ENCODE measurements at places on chromosomes 3 and 15.

- peak; percentile 51 for DNase-seq
Measured at GRCh38 chr3:17032407-17033034, 147.8 kb downstream of the PLCL2 start.

DNA sequence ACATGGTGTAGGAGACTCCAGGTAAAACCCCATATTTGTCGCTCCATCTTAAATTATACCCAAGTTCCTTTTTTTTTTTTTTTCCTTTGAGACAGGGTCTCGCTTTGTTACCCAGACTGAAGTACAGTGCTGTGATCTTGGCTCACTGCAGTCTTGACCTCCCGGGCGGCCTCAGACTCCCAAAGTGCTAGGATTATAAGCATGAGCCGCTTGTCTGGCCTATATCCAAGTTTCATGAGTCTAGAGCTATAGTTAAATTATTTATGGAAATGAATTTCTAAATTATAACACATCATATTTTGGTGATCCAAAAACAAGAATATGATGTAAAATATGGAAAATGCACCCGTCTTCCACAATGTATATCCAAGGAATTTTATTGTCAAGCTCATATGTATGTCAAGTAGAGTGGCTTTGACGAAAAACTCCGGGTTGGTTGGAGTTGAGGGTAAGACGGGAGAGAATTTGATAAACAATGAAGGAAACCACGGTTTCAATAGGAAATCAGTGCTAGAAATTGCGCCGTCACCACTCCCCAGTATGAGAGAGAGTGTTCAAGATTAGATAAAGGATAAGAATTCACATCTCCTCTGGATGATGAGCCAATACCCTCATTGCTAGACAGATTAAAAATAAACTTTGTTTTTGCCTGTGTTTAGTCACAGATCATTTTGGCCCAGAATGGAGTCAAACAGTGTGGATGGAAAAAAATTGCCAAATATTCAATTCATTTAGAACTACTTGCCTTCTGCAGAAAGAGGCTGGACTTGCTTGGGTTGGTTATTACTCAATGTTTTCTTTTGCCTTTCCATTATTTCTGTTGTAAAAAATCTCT lies 209.2 kb upstream of the NR2F2 start:
- DNase-seq: no peak

DNA sequence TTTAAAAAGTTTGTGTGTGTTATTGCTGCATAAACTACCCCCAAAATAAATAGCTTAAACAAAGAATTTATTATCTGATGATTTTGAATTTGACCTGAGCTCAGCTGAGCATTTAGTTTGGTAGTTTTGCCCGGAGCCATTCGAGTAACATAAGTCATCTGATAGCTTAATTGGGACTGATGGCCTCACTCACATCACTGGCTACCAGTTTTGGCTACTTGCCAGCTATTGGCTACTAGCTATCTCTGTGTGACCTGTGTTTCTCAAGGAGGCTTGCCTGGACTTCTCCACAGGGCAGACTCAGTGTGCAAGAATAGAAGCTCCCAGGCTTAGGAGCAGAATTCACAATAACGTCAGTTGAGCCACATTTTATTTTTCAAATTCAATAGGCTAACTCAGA lies 9.0 kb downstream of the CNTN3 start:
- DNase-seq: no peak

GRCh38 chr15:92541291-92542200 lies 114.0 kb downstream of the FAM174B start:
- DNase-seq: no peak

GRCh38 chr15:73244333-73244732 lies 124.4 kb downstream of the HCN4 start:
- peak; percentile 40 for DNase-seq

DNA sequence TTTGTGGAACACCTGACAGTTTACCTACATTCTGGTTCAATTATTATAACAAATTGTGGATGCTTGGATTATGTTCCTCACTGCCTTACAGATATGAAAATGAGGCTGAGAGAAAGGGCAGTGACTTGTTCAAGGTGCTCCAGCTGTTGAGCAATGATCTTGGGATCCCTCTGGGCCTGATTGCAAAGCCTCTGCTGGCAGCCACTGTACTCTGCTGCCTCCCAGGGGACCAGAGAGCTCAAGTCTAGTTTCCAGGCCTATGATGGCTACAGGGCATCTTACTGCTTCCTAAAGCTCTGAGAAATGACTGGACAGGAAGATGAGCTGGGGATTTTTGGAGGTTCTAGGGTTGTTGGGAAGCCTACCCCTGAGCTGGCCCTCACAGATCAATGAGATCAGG lies 2.3 kb upstream of the SHC4 start:
- peak; percentile 53 for DNase-seq

DNA sequence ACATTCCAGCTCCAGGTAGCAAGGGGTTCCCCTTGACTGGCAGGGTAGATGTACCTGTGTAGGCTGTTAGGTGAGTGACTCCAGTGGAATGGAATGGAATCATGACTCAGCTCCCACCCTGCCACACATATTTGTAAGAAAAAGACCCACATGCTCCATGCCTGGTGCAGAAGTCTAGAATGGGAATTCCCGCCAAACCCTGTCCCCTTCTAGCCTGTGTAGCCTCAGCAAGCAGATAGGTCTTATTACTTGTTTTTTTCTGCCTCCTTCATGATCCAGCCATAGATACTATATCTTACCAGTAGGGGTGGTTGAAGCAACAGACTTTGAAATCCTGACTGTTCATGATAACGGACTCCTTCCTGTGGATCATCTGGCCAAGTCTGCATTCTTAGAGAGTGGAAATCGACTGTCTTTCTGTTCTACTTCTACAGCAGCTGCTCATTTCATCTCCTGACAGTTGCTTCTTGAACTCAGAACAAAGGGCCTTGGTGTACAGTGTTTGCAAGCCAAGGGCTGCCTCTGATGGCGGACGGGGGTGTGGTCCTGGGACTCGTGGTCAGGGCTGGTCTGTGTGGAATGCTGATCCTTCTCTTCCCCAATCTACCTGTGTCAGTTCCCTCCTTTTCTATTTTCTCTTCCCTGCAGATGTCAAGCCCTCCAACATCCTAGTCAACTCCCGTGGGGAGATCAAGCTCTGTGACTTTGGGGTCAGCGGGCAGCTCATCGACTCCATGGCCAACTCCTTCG lies 16.3 kb downstream of the SNAPC5 start:
- DNase-seq: peak; percentile 89

- DNase-seq: no peak
Measured at GRCh38 chr15:46131876-46132275, 497.0 kb downstream of the SQOR start.

GRCh38 chr3:97658668-97659285 lies 105.8 kb upstream of the ARL6 start:
- peak; percentile 52 for DNase-seq

DNA sequence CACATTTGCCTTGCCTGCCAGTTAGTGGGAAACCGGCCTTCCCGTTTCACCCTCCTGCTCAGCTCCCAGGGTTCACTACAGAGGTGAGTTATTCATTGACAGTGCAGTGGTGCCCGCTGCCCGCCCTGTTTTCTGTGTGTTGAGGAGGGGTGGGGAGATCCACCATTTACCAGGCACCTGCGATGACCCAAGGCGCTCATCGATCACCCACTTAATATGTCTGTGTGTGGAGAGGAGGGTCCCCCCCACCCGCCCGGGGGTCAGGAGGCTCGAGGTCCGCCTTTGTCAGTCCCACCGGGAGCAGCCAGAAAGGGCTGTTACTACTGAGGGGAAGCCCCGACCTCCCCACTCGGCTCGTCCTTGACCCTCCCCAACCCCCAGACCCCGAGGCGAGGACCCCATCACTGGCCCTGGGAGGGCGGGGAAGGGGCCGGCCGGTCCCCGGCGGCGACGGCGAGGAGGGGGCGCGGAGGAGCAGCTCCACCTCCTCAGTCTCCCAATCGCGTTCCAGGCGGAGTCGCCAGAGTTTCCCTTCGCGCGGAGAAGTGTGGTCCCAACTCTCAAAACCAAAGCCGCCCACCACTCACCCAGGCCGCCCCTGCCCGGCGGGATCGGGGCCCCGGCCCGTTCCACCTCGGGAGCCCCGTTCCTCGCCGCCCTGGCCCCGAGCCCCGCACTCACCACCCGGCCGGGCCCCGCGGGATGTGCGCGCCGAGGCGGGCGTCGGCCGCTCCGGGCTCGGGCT lies 1.1 kb downstream of the PLXNB1 start:
- DNase-seq: peak; percentile 71

- DNase-seq: no peak
Measured at GRCh38 chr3:148839805-148840204, 12.2 kb downstream of the CPB1 start.

DNA sequence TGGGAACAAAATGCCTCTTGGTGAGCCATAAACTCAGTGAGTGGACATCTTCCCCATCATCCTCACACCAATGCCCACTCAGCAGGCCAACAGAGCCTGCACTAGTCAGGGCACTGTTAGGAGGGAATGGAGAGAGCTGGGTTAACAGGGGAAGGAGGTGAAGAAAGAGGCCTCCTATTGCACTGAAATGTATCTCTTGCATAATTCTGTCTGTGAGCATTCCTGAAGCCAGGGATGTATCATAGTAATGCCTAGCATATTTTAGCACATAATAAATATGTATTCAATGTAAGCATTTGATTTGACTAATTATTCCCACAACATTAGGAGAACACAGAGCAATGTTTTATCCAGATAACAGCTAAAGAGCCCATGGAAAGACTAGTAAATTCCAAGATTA lies 81.2 kb downstream of the ANO10 start:
- DNase-seq: no peak

DNA sequence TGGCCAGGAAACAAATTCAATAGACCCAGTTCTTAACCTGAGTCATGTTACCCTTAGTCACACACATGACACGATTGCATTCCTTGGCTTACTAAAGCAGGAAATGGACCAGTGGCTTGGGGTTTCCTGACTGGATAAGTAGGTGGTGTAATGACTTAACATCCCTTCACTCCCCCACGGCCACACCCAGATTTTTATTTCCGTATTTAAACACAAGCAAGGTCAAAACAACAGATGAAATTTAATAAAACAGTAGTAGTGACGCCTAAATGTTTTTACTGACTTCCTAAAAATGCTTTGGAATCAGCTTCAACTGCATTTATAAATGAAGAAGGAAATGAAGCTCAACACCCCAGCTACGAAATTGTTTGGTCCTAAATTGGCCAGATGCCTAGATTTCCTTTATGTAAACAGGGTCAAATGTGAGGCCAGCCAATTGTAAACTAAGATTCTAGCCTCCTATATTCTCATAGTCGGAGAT lies 324.3 kb downstream of the CHST2 start:
- DNase-seq: peak; percentile 100

DNA sequence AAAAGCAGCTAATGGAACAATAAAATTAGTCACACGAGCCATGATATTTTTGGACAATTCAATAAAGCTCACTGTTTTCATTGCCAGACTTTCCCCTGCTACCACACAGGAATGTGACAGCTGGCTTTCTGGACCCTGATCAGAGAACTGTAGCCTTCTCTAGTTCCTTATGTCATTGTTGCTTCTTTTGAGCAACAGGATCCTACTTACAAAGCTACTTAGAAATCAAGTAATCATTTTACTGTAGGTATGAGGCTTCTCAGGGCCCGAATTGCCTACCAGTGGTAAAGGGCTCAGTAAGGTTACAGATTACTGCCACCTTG lies 94.3 kb upstream of the AADACL2 start:
- no peak for DNase-seq

DNA sequence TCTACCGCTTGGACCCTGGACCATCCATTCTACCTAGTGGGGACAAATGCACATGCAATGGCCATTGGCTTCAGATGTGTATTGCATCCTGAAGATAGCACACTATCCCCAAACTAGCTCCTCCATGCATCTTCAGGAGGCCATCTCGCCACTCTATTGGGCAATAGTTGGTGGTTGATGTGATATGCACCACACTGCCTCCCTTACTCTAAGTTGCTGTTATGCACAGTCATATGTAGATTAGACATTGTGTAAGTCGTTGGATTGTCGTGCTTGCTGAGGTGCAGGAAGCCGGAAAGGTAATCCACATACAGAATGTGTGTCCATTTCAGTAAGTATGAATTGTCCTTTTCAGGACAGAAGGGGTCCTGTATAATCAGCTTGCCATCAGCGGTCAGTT lies 26.7 kb upstream of the PLA2G4D start:
- no peak for DNase-seq

GRCh38 chr15:36798794-36799193 lies 219.4 kb downstream of the CDIN1 start:
- no peak for DNase-seq

- no peak for DNase-seq
Measured at GRCh38 chr3:60998858-60999257, 252.4 kb downstream of the FHIT start.

GRCh38 chr15:81182756-81183438 lies 13.8 kb upstream of the IL16 start:
- DNase-seq: no peak

GRCh38 chr15:61195116-61196002 lies 33.7 kb downstream of the RORA start:
- DNase-seq: peak; percentile 48

DNA sequence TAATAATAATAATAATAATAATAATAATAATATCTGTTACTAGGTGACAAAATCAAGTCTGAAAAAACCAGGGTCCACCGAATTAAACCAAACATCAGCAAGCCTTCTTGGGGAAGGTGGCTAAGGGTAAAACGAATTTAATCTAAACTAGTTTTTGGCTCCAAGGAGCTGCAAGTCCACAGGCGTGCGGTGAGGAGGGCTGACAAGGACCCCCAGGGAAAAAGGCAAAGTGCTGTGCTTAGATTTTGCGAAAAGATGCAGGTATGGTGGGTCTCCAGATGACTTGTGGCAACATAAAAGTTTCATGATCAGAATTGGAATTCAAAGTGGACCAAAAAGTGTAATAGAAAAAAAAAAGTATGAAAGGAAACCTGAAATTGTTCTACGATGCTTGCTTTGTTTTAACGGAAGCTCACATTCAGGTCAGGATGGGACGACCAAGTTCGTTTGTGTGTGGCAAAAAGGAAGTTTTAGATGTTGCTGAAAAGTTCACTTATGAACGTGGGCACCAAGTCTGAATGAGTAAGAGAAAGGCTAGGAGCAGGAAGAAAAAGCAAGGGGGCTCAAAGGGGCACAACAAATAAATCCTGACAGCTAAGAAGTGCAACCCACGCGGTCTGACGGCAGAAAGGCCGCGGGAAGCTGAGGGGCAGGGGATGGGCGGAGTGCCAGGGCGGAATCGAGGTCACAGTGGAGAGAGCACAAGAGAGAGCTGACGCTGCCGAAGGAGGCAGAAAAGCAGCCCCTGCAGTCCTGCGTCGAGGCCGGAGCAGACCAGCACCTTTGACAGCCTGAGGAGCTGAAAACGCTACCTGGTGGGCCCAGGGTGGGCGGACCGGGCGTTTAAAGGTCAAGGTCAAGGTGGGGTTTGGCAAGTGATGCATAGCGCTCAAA lies 1.1 kb downstream of the WDR82 start:
- DNase-seq: peak; percentile 39

- DNase-seq: peak; percentile 9
Measured at GRCh38 chr3:145952536-145952935, 208.4 kb downstream of the PLOD2 start.

DNA sequence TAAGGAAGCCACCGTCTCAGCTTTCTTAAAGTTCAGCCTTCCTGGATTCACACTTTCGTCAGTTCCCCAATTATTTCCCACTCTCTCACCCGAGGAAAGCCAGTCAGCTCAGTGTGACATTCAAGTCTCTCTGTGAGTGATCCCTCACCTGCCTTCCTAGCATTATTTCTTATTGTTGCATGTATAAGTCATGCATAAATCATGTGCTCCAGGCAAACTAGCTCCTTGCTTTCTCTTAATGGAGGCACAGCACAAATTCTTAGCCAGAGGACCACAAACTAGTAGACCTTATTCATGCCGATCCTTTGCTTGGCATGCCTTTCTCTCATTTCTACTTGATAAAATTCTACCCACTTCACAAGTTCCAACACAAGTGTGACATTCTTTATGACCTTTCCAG lies 44.3 kb downstream of the CLDN11 start:
- peak; percentile 22 for DNase-seq

Measured in renal cortical epithelial cell (primary cell).